Posterior vena cava (tissue), 2 donors: ENCODE measurements at places on chromosomes 4 and X.

DNA sequence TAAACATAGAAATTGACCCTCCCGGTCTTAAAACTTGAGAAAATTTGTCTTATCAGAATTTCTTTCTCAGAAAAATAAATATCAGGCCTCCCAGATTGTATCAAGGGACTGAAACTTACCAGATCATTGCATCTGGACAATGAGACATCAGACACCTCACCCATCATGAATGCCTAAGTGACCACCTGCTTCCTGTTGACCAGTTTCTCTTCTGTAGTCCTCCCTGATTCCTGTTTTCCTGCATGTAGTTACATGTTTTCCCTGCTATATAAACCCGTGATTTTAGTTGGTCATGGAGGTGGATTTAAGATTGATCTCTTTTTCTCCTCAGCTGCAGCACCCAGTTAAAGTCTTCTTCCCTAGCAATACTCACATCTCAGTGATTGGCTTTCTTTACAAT is 548.1 kb downstream of the PPP4R3C start:
- no peak for DNase-seq

DNA sequence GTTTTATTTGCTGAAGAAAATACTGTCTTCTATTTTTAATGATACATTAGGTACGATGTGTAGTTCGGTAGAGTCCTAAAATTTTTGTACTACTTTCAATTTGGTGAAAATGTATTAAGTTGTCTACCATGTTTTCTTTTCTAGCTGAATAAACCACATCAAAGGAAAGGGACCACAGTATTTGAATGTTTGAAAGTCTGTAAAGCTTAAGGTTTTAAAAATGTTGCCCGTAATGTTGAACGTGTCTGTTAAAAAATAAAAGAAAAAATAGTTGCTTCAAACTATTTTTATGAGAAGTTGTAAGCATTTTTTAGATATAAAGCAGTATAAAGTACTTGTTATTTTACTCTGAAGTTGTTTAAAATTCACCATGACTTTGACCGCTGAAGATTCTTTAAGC is 3.2 kb downstream of the CDKN2AIP start:
- DNase-seq: no peak

DNA sequence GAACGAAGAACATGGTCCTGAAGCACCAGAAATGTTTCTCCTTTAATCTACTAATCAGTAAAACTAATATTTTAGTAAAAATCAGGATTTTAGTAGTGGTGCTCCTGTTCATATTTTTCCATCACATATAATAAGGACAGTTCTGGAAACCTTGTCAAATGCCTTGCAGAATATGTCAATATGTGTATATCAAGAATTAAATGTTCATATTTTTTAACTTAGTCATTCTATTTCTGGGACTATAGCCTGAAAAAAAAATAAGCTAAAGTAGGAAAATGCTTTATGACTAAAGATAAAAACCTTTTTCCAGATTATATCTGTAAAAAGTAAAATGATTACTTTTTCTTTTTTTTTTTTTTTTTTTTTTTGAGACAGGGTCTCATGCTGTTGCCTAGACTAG is 65.1 kb downstream of the MAB21L2 start:
- no peak for DNase-seq

DNA sequence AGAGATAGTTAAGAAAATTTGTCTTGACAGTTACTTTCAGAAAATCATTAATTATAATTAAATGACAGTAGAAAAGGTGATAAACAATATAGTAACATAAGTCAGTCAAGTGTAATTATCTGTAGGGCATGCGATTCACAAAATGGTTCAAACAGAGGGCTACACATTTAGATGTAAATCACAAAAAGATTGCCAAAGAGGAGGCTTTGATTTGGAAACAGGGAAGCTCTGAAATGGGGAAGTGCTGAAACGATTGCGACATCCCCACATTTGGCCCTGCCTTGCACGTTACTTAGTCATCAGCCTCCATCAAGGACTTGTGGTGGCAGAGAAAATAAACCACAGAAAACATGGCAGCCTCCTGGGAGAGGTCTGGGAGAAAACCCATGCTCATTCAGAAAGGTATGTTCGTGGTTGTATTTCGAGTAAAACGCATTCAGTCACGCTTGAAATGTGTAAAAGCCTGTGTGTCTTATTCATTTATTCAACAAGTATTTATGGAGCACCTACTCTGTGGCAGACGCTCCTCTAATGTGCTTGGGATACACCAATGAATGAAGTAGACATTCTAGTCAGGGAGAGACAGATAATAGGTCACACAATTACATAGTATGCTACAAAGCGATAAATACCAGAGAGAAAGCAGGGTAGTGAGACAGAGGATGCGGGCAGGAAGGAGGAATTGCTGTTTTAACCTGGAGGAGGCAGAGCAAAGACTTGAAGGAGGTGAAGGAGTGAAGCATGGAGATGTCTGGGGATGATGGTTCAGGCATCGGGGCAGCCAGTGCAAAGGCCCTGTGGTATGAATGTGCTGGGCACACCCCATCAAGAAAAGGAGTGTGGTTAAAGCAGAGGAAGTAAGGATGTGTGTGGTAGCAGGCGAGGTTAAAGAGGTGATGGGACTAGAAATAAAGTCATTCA is 7.8 kb downstream of the RBM47 start:
- peak; percentile 93 for DNase-seq

DNA sequence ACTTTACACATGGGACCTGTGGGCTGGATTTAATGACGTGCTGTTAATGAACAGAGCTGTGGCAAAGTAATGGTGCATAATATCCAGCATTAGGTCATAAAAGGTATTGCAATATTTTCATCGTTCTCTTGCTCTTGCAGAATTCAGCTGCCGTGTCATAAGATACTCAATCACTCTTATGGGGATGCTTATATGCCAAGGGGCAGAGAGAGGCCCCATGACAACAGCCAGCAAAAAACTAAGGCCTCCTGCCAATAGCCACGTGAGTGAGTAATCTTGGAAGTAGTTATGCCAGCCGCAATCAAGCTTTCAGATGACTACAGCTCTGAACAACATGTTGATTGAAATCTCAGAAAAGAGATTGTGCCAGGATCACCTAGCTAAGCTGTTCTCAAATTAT is 616.9 kb downstream of the FSTL5 start:
- DNase-seq: no peak
